ENCODE measurements at places on chromosomes 3 and 15.
A peak's percentile ranks its signal among the peaks of the same experiment; 100 is the strongest.

DNA sequence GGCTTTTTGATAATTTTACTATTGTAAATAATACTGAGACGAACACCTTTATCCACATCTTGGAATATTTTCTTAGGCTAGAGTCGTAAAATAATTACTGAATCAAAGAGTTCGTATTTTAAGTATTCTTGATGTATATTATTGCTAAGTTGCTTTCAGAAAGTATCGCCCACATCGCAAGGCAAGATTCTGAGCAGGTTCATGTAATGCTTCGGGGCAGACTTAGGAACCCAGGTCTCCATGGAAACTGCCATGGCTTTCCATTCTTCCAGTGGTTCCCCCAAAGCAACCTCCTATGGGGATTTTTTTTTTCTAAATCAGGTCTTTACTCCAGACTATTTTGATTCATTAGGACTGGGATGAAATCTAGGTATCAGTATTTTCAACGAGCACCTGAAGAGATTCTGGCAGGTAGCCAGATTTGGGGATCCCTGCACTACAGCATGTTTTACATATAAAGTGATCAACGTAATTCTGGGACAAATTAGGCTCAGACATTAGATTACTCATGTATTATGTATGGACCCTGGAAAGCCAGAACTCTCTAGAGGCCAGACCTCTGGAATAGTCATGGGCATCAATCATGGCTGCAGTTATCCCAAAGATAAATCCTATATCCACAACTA, 86.5 kb downstream of the B3GNT5 start:
- ATAC-seq: no peak

- no peak for ATAC-seq
Observed at GRCh38 chr3:57951066-57951882, 56.9 kb upstream of the FLNB start.

DNA sequence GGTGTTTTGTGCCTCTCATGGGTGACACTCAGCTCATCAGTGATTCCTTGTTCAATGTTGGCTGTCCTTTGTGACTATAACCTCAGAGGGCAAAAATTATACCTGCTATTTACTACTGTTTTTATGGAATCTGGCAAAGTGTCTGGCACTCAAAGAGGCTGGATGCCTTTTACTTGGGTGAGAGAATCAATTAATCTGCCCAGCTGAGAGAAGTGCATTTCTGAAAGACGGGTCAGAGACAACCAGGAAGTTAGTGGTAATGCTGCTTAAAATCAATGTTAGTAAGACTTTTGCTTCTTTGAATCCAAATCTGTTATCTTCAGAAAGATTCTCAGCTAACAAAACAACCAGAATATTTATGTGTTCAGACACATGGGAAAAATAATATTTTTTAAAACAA, 436.2 kb upstream of the SUCLG2 start:
- no peak for ATAC-seq

DNA sequence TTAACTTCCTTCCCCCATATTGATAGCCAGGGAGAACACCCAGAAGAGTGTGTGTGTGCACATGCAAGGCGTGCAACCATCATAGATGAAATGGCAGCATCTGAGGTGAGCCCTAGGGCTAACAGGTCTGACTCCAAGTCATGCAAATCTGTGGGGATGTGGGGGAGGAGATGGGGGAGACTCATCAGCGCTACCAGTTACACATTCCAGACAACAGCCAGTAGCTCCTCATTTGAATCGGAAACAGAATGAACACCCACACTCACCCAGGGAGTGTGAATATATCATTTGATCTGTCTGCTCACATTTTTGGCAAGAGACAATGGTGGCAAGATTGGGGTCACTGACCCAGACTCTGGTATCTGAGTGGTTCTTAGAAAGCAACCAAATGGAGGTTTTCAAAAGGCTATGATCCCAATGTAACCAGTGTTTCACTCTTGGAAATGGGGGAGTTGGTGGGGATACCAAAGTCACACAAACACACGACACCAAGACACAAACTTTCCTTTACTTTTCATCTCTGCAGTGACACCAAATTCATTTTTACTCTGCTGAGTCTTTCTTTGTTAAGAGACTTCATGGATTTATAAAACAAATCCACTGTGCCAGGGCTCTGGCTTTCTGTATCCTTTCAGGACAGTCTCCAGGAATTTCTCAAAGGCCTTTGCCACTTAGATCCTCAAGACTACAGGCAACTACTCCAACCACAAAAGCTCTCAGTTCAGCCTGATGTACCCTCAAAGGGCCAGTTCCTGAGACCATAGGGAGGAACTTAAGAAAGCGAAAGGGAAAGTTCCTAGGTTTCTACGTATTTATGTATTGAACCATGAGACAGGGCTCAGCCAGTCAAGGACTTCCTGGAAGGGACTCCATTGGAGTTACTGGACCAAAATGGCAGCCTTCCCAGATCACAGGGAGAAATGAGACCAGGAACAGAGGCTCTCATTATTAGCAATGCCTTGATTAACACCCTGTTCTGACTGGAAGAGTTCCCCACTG, 2.2 kb downstream of the CDCP1 start:
- no peak for ATAC-seq

- peak; percentile 53 for ATAC-seq
Observed at GRCh38 chr3:105764378-105765307, 104.2 kb downstream of the CBLB start.

DNA sequence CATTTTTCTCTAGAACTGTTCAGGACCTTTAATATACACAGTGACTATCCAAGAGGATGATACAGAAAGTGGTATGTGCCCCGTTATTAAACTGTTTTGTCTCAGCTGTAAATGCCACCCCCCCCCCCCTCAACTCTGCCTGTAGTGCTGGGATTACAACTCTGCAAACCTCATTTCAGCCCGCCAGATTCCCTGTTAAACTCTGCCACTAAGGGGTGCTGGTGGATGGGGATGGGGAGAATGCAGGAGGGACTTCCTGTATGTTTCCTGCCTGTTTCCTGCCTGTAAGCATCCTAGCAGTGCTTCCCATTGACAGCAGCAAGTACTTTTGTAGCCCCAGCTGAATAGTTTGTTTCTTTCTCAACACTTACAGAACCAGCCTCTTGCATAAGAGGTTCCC, 301.7 kb upstream of the RORA start:
- no peak for ATAC-seq

DNA sequence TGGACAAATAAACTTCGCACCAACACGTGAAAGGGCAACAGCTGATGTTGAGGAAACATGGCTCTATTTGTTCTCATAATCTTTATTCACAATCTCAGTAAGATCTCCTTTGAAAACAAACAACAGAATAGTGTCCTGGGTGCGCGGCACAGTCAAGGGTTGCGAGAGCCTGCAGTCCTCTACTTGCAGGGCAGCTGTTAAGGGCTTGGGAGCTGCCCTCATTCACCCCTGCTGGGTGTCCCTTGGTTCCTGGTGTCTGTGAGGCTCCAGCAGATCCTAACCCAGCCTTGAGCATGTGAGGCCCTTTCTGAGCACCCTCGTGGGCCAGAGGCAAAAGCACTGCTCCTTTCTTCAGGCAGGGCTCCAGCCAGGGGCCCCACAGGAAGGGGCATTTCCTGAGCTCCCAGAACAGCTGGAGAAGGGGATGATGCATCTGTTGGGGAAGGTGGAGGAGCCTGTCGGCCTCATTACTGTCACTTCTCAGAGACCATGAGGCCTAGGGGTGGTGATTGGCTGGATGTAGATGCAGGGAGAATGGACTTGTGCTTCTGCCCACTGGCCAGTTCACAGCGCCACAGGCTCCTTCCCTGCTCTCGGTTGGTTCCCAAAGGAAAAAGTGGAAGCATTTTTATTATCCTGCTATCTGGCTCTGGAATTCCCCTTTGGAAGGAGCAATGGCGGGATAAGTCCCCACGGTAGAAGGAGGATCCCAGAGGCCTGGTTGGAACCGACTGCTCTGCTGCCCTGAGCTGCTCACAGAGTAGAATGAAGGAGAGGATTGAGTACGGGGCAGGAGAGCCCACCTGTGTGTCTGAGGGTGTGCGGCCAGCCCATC, 51.9 kb upstream of the KLF13 start:
- no peak for ATAC-seq

GRCh38 chr3:110562621-110563020, 509.0 kb upstream of the NECTIN3 start:
- ATAC-seq: no peak

DNA sequence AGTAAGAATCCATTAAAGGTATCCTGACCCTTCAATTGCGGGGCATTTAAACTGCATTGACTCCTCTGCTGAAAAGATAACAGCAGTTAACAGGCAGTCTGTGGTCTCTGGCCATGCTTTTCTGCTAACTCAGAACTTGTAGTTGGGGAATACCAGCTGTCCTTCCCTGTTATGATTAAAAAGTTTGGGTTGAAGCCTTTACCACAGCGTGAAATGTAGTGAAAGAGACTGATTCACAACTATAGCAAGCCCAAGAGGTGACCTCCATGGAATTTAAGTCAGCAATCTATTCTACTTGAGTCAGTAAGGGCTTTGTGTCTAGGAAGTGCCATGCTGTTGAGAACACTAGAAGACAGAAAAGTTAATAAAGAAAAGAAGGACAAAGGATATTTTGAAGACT, 1037.3 kb downstream of the SI start:
- no peak for ATAC-seq

DNA sequence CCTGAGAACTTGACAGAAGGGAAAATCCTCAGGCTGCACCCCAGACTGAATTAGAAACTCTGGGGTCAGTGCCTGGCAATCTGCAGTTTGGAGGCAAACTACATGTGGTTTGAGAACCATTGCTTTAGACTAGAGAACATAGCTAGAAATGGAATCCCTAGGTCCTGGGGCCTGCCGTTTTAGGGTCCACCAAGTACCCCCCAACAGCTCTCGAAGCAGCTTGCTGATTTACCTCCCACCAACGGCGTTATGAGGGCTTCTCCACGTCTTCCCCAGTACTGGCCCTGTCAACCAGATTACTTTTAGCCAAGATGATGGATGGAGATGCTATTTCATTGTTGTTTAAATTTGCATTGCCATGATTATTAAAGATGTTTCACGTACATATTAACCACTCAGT, 272.5 kb downstream of the XXYLT1 start:
- no peak for ATAC-seq

GRCh38 chr15:38894243-38894948, 329.8 kb upstream of the RASGRP1 start:
- ATAC-seq: no peak

- ATAC-seq: no peak
Observed at GRCh38 chr3:148034353-148034752, 625.2 kb downstream of the ZIC1 start.

DNA sequence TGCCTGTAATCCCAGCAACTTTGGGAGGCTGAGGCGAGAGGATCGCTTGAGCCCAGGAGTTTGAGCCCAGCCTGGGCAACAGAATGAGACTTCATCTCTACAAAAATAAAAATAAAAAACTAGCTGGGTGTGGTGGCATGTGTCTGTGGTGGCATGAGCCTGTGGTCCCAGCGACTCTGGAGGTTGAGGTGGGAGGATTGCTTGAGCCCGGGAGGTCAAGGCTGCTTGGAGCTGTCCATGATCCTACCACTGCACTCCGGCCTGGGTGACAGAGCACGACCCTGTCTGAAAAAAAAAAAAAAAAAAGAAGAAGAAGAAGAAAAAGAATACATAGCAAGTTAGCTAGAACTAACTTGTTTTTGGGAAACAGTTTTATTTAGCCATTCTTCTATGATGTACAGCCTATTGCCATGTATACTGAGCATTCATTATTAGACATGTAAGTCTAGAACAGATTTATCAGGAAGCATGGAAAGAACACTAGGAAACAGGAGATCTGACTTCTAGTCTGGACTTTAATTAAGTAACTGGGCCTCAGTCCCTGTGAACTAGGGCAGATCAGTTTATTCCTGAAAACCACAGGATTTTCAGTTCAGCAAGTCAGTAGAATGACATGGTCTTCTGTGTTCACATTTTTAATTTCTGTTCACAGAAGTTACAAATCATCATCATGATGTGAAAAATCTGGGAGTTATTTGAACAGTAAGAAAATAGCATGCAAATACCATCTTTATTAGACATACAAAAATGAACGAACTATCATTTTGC, 65.5 kb downstream of the KAT2B start:
- ATAC-seq: no peak

DNA sequence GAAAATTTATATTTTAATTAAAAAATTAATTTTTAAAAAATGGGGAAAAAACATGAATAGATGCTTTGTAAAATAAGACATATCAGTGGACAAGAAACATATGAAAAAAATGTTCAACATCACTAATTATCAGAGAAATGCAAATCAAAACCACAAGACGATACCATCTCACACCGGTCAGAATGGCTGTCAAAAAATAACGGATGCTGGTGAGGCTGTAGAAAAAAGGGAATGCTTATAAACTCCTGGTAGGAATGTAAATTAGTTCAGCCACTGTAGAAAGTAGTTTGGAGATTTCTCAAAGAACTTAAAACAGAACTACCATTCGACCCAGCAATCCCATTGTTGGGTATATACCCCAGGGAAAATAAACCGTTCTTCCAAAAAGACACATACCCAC, 93.8 kb downstream of the XRN1 start:
- ATAC-seq: no peak

- ATAC-seq: no peak
Observed at GRCh38 chr3:104359546-104359945, 1007.2 kb upstream of the ALCAM start.

DNA sequence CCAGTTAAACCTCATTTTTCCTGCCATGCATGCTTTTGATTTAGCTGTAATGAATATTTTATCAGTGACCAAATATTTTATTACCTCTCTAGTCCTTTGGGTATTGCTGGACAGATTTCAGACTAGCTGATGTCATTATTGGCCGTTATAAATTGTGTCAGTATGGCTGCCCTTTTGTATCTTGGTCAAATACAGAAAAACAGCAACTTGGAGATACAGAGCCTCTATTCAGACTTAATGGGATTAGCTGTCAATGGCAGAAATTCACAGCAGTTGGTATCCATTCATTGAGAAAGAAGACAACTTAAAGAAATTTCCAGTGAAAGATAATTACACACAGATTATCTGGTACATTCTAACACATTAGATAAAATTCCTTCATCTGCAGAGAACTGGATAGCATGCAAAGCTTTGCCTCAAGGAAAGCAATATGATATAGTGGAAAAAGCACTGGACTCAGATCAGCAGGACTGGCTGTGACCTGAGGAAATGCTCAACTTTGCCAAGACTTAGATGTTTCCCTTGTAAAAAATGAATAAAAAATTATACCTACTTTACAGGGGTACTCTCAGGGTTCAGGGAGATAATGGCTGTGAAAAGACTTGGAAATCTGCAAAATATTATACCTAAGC, 20.8 kb downstream of the COL6A6 start:
- ATAC-seq: no peak

GRCh38 chr15:95880031-95880570, 450.4 kb upstream of the NR2F2 start:
- no peak for ATAC-seq

GRCh38 chr3:171757361-171758034, 52.8 kb downstream of the PLD1 start:
- no peak for ATAC-seq

- no peak for ATAC-seq
Observed at GRCh38 chr3:68249265-68249664, 594.9 kb upstream of the SUCLG2 start.

GRCh38 chr15:51314391-51315337, 23.7 kb downstream of the CYP19A1 start:
- peak; percentile 11 for ATAC-seq

GRCh38 chr15:78208341-78208844, 26.0 kb downstream of the ACSBG1 start:
- no peak for ATAC-seq
